ENCODE measurements at places on chromosomes 6 and 20.

DNA sequence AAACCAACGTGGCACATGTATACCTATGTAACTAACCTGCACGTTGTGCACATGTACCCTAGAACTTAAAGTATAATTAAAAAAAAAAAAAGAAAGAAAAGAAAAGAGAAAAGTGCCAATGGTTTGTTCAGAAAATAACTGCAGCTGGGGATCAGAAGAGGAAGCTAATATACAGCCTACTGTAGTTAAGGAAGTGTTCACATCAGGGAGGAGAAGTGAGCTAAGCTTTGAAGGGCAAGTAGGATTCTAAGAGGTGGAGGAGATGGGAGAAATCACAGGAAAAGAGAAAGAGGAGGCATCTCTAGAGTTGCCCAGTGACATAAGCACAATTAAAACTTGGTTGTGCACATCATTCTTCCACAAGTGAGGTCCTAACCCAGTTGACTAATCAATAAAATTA lies 214.4 kb upstream of the DTNBP1 start:
- no peak overlapping the region for H3K27ac ChIP-seq
- DNase-seq = no peak
- no peak overlapping the region for H3K4me3 ChIP-seq
- H3K4me1 ChIP-seq = peaks cover 27% of the 10 kb centered on the region
- H3K27me3 ChIP-seq = no peaks in the 10 kb centered on the region
- H3K36me3 ChIP-seq = no peaks in the 10 kb centered on the region

GRCh38 chr20:58045579-58045978 lies 182.9 kb downstream of the ANKRD60 start:
- H3K36me3 ChIP-seq = no peaks in the 10 kb centered on the region
- H3K4me3 ChIP-seq = no peak overlapping the region
- H3K27ac ChIP-seq = no peak overlapping the region
- H3K27me3 ChIP-seq = no peaks in the 10 kb centered on the region
- no peak for DNase-seq

DNA sequence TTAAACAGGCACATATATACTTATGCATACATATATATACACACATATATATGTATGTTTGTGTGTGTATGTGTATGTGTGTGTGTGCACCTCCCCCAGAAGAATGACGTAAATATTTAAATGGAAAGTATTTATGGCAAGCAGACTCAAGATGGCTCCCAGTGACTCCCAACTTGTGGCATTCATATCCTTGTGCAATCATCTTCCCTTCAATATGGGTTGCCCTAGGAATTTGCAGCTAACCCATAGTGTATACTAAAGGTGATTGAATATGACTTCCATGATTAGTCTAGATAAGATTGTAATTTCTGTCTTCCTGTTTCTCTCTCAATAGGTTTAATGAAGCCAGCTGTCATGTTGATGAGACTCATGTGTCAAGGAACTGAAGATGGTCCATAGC lies 127.6 kb downstream of the TRDN start:
- no peaks in the 10 kb centered on the region for H3K4me1 ChIP-seq
- H3K4me3 ChIP-seq = no peak overlapping the region
- no peaks in the 10 kb centered on the region for H3K27me3 ChIP-seq
- no peaks in the 10 kb centered on the region for H3K36me3 ChIP-seq
- H3K27ac ChIP-seq = no peak overlapping the region
- no peak for DNase-seq

- H3K4me3 ChIP-seq = no peak overlapping the region
- H3K27me3 ChIP-seq = no peaks in the 10 kb centered on the region
- DNase-seq = no peak
- no peaks in the 10 kb centered on the region for H3K4me1 ChIP-seq
- peaks cover 9% of the 10 kb centered on the region for H3K36me3 ChIP-seq
These were observed 17.4 kb downstream of the SHLD1 start for GRCh38 chr20:5767493-5768098.

GRCh38 chr6:69026243-69026642 lies 391.2 kb downstream of the ADGRB3 start:
- no peaks in the 10 kb centered on the region for H3K4me1 ChIP-seq
- no peaks in the 10 kb centered on the region for H3K36me3 ChIP-seq
- no peak for DNase-seq
- H3K4me3 ChIP-seq = no peak overlapping the region

DNA sequence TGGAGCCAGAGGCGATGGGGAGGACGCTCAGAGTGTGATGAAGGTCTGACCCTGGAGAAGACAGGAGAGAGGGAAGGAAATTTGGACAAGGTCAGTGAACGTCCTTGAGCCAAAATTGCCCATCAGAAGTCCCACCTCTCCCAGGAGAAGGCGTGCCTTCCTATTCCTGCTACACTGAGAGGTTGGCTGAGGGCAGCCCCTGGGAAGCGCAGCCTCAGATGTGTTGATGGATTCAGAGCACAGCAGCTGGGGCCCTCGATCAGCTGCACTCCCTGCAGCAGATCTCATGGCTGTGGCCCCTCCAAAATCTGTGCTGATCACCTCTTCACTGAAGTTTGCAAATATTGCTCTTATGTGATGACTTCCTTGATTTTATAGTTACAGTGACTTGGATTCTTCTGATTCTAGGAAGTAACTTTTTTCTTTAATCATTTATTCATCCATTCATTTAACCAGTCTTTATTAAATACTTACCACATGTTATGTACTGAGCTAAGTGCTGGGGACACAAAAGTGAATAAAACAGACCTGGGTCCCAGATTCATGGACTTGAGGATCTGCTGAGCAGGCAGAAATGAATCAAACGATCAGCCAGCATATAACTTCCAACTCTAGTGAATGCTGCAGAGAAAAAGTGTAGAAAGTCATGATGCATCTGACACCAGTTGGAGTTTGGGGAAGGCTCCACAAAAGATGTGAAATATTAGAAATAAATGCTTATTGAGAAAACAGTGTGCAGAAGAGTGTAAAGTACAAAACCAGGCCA lies 69.6 kb upstream of the ARMC2 start:
- H3K27ac ChIP-seq = no peak overlapping the region
- H3K4me1 ChIP-seq = peaks cover 16% of the 10 kb centered on the region
- no peaks in the 10 kb centered on the region for H3K27me3 ChIP-seq
- DNase-seq = no peak
- H3K4me3 ChIP-seq = no peak overlapping the region

GRCh38 chr6:4021133-4021853 lies 57.6 kb downstream of the FAM217A start:
- peak; percentile 98 for DNase-seq
- H3K4me3 ChIP-seq = peak overlapping the region; percentile 79
- no peaks in the 10 kb centered on the region for H3K36me3 ChIP-seq
- peak overlapping the region; percentile 97 for H3K27ac ChIP-seq
- H3K4me1 ChIP-seq = peaks cover 73% of the 10 kb centered on the region

- no peak for DNase-seq
- no peak overlapping the region for H3K27ac ChIP-seq
- no peak overlapping the region for H3K4me3 ChIP-seq
- H3K36me3 ChIP-seq = no peaks in the 10 kb centered on the region
- H3K27me3 ChIP-seq = no peaks in the 10 kb centered on the region
These were observed 506.7 kb downstream of the KIF16B start for GRCh38 chr20:16066571-16066970.

- peaks cover 61% of the 10 kb centered on the region for H3K27me3 ChIP-seq
- no peaks in the 10 kb centered on the region for H3K36me3 ChIP-seq
- H3K4me3 ChIP-seq = peak overlapping the region; percentile 35
- no peak overlapping the region for H3K27ac ChIP-seq
- DNase-seq = no peak
- peaks cover 30% of the 10 kb centered on the region for H3K4me1 ChIP-seq
These were observed 1.4 kb downstream of the LAMP5 start for GRCh38 chr20:9515741-9516233.
